ENCODE measurements at places on chromosomes 11 and 22.

GRCh38 chr11:57299150-57299737 is 25.5 kb downstream of the TNKS1BP1 start:
- no peak for DNase-seq

DNA sequence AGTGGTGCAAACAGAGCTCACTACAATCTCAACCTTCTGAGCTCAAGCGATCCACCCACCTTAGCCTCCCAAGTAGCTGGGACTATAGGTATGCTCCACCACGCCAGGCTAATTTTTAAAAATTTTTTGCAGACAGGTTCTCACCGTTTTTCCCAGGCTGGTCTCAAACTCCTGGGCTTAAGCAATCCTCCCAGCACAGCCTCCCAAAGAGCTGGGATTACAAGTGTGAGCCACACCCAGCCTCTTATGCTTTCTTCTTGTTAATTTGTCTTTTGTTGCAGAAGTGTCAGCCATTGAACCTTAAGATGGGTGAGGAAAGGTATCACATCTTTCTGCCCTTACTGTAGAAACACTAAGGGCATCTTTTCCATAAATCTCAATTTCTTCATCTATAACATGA is 34.9 kb downstream of the DENND5A start:
- DNase-seq = no peak

- no peak for DNase-seq
Observed at GRCh38 chr22:35914665-35915476, 113.8 kb downstream of the RBFOX2 start.

GRCh38 chr11:87473174-87473573 is 435.4 kb downstream of the TMEM135 start:
- DNase-seq = no peak

GRCh38 chr22:42064629-42065028 is 6.0 kb downstream of the NAGA start:
- DNase-seq = no peak

GRCh38 chr11:32290783-32291182 is 144.6 kb downstream of the WT1 start:
- no peak for DNase-seq

GRCh38 chr22:43293655-43294392 is 49.3 kb downstream of the SCUBE1 start:
- no peak for DNase-seq

DNA sequence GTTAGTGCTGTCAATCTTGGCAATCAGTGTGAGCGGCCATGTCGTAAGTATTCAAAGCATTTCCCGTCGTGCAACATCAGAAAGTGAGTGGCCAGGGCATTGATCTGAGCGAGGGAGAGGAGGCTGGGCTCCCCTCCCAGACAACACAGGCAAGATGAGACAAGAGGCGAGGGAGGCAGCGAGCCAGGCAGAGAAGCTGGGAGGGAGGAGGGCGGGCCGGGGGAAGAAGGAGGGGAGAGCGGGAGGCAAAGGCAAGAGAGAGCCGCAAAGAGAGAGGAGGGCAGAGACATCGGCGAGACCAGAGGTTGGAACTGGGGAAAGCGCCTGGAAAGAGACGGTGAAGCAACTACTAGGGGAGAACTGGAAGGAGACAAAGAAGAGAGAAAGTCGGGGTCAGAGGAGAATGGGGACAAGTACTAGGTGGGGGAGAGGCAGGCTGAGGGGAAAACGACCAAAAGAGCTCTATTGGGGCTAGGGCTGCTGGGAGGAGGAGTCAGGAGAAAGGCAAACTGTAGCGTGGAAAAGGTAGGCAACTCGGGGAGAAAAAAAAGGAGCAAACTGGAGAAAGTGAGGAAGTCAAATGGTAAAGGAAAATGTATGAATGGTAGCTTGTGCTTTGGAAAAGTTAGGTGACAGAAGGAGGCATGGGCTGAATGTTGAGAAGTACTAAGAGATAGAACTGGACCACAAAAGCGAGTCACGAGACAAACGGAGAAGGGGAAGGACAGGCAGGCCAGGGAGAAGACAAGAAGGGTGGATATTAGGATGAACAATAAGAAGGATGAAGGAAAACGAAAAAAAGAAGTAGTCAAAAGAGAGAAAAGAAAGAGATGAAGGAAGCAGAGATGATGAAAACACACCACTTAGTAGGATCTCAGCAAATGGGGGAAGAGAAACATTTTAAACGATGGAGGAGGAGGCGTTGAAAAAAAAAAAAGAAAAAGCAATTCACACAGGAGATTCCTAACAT is 130.5 kb upstream of the C11orf58 start:
- DNase-seq = no peak

DNA sequence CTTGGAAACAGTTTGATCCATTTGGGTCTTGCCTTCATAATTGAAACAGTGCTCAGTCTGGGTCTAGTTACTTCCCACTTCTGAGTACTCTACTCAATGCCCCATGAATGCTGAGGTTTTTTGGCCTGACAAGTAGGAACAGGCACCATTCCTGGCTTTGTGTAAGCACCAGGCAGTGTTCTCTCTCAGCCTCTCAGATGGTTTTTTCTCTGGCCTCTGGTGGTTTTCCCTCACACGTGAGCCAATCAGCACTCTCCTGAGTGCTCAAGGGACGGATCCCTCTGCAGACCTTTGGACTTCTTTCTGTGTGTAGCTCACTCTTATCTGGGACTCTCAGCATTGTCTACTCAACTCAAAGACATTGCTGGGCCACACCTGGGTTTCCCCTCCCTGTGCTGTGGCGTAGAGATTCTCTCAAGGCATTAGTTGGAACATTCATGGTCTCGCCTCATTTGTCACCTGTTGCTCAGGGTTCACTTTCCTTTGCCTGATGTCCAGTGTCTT is 21.3 kb downstream of the SIK2 start:
- no peak for DNase-seq

DNA sequence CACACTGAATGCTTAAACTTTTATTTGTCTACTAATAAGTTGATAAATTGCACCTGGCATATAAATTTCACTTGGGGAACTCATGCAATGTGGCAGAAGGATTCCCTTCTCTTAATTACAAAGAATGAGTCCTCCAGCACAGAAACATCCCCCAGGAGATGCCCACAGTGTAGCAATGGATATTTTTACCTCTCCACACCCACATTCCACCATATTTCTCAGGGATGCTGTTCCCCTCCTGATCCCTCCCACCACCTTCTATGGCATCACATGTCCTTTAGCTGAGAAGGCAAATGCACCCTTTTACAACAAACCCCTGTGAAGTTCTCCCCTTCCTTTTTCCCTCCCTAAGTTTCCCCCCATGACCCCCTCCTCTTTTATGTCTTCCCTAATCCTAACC is 56.1 kb upstream of the UBASH3B start:
- DNase-seq = no peak

- no peak for DNase-seq
Observed at GRCh38 chr11:114058871-114059277, 637 bp upstream of the ZBTB16 start.

DNA sequence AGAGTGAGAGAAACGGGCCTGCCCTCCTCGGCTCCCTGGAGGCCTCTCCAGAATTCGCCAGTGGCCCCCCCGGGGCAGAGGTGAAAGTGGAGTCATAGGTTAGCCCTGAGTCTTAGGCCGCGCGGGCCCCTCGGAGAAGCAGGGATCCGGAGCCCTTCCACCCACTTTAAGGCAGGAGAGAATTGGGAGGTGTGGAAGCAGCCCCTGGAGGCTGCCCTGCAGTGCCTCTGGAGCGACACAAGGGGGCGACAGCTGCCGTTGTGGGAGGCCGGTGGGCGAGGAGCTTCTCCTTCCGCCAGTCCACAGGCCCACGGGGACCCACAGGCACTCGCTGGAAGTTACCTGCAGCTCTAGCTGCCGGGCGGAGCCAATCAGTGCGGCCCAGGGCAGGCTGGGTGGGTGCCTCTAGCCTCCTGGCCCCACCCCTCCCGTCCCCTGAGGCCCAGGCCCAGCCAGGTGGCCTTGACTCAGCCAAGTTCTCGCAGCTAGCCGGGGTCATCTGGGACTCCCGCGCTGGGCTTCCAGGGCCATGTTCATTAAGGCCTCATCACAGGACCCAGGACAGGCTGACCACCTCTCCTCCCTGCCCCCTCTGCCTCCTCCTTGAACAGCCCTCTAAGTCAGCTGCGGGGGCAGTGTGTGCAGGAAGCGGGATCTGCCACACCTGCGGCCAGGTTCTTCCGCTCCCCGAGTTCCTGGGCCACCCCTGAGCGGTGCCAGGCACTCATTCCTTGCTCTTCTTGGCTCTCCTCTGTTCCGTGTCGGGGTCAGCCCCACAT is 5.0 kb downstream of the DGKZ start:
- DNase-seq = no peak

DNA sequence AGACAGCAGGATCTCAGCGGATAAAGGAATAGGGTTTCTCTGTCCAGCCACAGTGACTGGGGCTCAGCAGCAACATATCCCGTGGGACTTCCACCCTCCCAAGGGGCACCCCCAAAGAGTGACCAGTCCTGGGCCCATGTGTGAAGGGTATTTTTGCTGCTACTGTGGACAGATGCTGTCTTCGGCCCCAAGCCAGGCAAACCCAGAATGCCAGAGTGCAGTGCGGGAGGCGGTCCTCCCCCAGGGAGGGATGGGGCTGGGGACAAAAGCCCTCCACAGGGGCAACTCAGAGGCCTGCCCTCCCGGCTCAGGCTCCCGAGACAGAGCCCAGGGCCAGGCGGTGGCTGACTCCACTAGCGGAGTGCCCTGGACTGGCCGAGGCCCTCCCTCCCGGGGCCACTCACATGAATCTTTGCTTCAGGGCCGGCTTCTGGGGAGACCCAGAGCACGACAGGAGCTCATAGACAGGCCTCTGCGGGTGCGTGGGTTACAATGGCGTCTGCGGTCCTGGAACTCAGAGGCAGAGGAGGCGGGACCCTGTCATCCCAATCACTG is 34.7 kb upstream of the WNT7B start:
- no peak for DNase-seq

GRCh38 chr11:46392421-46393230 is 1.1 kb upstream of the CHRM4 start:
- DNase-seq = no peak

DNA sequence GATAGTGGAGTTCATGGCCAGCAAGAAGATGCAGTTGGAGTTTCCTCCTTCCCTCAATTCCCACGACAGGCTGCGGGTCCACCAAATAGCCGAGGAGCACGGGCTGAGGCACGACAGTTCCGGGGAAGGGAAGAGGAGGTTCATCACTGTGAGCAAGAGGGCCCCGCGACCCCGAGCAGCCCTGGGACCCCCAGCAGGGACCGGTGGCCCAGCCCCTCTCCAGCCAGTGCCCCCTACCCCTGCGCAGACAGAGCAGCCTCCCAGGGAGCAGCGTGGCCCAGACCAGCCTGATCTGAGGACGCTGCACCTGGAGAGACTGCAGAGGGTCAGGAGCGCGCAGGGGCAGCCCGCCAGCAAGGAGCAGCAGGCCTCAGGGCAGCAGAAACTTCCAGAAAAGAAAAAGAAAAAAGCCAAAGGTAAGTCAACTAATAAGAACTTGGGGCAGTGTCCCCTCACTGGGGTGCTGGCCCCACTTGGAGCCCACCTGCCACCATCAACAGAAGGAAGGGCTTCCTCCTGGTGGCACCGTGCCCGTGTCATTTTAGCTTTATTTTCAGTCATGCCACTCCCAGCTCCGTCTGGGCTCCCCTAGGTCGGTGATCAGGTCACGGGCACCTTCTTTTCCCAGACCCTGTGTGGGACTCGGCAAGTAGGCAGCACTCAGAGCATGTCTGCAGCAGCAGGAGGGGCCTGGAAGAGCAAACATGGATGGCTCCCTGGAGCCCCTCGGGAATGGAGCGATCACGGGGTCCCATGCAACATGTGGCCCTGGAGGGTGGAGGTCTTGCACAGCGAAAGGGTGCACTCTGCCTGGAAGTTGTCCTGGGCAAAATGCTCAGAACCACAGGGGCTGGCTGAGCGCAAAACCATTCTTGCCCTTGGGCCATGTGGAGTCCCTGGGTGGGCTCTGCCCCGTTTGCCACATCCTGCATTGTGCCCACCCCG is 33.3 kb downstream of the IGHMBP2 start:
- DNase-seq = no peak

DNA sequence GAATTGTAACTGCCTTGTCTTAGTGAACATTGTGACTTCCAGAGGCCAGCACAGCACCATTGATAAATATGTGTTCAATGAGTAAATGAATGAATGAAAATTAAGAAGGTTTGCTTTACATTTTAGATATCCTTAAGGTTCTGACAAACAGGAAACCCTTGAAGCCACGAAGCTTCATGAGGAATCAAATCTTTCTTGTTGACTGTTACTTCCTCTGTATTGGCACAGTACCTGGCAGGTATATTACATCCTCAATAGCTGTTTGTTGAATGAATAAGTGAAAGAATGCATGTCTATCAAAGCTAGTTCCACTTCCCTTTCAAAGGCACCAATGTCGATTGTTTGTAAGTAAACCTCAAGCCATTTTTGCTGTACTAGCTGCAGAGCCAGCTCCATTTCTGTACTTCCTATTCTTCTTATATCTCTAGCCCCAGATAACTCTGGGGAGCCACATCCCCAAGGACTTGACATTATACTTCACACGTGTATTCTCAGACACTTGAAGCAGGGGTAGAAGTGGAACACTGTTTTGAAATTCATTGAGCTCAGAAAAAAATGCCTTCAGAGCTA is 140.3 kb upstream of the RAG2 start:
- DNase-seq = no peak

DNA sequence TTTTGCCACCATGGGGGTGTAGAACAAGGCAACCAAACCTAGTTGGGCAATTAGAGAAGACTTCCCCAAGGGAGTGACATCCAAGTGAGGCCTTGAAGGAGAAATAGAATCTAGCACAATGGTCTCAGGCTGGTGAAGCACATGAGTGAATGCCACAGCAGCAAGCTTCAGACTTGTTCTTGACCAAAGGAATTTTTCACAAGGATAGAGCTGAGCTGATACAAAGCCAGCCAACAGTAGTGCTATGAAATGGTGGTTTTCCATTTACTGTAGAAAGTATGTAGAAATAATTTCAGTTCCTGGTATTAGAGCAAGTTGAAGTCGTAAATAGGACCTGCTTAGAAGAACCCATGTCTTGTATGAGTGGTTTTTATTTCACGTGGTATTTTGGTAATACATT is 148.3 kb upstream of the RASSF10 start:
- DNase-seq = no peak

- DNase-seq = no peak
Observed at GRCh38 chr11:119721129-119722120, 7.6 kb downstream of the NECTIN1 start.

DNA sequence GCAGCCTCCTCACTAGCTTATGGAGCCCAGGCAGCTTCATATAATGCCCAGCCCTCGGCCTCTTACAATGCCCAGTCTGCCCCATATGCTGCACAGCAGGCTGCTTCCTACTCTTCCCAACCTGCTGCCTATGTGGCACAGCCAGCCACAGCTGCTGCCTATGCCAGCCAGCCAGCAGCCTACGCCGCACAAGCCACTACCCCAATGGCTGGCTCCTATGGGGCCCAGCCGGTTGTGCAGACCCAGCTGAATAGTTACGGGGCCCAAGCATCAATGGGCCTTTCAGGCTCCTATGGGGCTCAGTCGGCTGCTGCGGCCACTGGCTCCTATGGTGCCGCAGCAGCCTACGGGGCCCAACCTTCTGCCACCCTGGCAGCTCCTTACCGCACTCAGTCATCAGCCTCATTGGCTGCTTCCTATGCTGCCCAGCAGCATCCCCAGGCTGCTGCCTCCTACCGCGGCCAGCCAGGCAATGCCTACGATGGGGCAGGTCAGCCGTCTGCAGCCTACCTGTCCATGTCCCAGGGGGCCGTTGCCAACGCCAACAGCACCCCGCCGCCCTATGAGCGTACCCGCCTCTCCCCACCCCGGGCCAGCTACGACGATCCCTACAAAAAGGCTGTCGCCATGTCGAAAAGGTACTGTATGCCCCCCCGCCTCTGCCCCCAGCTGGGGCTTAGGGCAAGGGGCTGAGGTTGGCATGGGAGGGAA is 8.8 kb downstream of the RBM14 start:
- DNase-seq = no peak

GRCh38 chr22:25484521-25485315 is 79.8 kb upstream of the GRK3 start:
- DNase-seq = no peak

Data from NCI-H1417 treated with DMSO at 0.1 percent for 48 hours (cell line).